Dermis microvascular lymphatic vessel endothelial cell (primary cell): ENCODE measurements at places on chromosomes 11 and 22. TPM values are rescaled to one million over a fixed set of nuclear protein-coding genes. Genes with fewer than 3 reads are reported as not detected.

DNA sequence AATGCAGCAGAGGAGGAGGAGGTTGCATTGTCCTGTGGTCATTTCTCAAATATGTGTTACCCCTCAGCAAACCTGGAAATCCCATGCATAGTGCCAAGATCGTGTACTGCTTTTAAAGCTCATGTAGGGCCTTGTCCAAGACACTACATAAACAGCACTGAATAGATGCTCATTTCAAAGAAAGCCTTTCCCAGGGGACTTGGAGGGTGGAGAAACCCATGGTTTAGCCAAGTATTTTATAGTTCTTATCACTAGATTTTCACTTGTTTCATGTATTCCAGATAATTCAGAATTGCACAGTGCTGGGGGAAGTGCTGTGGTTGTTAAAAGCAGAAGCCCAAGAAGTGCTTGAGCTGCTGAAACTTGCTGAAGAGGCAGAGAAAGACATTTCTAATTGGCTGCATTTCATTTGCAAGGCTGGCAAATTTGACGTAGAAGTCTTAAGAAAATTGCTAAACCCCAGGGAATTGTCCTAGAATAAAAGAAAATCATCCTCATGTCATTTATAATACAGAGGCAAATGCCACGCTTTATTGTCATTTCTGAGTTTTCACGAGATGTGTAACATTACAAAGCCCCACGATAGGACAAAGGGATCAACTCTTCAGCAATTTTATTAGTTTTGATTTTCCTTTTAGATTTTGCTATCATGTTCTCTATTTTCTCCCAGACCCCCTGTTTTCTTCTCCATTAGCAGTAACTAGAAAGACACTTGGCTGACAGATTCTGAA lies 20.1 kb downstream of the CSRP3 start:
- DNase-seq, result no peak

The CRYBB2 gene
- total RNA-seq, result not detected in 2 replicates

DNA sequence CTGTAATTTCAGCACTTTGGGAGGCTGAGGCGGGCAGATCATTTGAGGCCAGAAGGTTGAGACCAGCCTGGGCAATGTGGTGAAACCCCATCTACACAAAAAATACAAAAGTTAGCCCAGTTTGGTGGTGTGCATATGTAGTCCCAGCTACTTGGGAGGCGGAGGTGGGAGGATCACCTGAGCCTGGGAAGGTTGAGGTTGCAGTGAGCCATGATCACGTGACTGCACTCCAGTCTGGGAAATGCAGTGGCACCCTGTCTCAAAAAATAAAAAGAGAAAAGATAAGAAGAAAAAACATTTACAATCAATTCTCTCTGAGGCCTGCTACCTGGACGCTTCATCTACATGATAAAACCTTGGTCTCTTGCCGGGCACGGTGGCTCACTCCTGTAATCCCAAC lies 7.2 kb upstream of the CBL start:
- no peak for DNase-seq

- no peak for DNase-seq
Measured at GRCh38 chr11:114683007-114683406, 4.7 kb downstream of the NXPE2 start.

The CCT8L2 gene
- total RNA-seq, result not detected in 2 replicates

DNA sequence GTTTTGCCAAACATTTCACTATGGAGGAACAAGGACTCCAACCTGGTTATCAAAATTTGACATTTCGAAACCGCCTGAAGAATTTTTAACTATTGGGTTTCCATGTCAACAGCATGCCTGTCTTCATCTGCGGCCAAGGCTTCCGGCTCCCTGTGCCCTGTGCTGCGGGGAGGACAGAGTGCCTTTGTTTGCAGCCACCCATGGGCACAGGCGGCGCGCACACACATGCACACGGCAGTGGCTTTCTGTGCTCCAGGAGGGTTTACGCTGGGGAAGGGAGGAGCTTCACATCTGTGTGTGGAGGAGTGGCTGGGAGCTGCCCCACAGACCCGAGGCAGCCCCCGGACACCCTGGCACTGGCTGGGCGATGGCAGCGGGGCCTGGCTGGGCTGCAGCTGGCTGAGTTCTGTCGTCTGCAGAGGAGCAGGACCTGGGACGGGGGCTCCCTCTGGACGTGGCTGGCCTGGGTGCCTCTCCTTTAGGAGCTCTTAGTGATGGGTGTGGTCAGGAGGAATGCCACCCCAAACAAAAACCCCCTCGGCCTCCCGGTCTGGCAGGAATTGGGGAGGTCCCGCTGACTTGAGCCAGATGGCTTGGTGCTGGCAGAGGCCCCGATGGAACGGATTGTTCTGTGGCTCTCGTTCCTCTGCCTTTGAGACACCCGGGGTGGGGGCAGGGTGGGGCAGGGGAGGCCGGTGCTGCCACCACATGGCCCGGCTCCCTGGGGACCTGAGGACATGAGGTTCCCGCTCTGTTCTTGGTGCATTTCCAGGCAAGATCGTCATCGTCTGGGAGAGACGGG lies 1290.9 kb downstream of the BRD1 start:
- DNase-seq, result no peak

The ZNF70 gene
- total RNA-seq, result 1.4 and 1.9 TPM in 2 replicates
